Left hindlimb (tissue), 1 donor: ENCODE measurements at places on chromosomes 5 and 9.

DNA sequence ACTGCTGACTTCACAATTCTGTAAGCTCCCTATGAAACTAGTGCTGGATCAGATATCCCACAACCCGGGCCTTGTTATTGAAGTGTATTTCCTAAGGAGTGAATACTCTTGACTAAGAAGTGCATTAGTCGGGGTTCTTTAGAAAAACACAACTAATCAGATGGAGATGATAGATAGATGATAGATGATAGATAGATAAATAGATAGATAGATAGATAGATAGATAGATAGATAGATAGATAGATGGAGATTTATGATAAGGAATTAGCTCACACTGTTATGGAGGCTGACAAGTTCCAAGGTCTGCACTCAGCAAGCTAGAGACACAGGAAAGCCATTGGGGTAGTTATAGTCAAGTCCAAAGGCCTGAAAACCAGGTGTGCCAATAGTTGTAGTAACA lies 214.6 kb upstream of the COX7C start:
- DNase-seq, result no peak

- DNase-seq, result no peak
Observed at GRCh38 chr9:90927496-90927895, 125.9 kb downstream of the SYK start.

DNA sequence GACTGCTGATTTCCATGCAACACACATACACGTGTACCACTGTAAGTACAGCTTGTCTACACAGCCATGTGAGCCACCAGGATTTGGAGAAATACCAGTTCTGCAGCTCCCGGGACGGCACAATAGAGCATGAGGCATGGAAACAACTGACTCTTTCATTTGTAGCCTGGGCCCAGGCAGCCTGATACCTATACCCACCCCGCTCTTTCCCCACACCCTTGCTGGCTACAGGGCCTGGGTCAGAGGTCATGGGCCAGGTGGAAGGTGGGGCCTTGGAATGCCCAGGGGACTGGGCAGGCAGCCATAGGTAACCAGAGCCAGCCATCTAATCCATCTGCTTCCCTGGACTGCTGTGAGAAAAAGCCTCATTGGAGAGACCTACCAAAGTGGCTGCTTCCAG lies 39.0 kb upstream of the ZSWIM6 start:
- no peak for DNase-seq

GRCh38 chr5:175378444-175379028 lies 65.4 kb downstream of the DRD1 start:
- DNase-seq, result no peak

- no peak for DNase-seq
Observed at GRCh38 chr5:98964621-98965020, 35.8 kb upstream of the CHD1 start.

GRCh38 chr9:86550401-86550800 lies 196.2 kb upstream of the TUT7 start:
- no peak for DNase-seq

- DNase-seq, result no peak
Observed at GRCh38 chr5:6274846-6275543, 103.4 kb downstream of the MED10 start.

DNA sequence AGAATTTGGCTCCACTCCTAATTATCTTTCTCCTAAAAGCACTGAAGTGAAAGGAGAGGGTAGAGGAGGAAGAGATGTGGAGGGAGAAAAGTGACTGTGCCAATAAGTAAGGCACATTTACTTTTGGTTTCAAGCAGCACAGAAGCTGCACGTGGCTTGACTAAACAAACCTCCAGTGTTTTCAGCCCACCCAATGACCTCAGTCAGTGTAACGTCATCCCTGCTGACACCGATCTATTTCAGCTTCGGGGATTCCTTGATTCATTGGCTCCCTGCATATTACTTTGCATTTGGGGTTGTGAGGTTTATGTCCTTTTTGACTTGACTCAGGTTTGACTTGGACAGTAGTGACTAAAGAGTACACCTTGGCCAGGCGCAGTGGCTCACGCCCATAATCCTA lies 35.6 kb upstream of the NIM1K start:
- DNase-seq, result no peak

DNA sequence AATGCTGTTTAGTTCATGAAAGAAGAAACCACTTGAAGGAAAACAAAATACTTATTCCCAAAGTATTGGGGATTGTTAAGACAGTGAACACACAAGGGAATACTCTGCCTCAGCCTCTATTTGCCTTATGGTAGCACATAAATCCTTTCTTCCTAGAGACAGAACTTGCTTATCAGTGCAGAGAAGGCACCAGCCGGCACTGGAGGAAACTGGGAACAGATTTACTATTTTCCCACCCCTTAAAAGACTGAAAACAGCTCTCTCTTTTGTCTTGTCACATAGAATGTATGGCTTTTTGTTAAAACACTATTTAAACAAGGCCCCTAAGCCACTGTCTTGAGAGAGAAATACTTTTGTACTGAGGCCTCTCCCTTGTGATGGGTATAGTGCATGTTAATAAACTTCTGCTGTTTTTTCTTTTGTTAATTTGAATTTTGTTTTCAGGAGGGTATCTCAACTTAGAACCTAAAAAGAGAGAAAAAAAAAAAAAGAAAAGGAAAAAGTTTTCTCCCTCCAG lies 40.7 kb upstream of the EDIL3 start:
- no peak for DNase-seq

DNA sequence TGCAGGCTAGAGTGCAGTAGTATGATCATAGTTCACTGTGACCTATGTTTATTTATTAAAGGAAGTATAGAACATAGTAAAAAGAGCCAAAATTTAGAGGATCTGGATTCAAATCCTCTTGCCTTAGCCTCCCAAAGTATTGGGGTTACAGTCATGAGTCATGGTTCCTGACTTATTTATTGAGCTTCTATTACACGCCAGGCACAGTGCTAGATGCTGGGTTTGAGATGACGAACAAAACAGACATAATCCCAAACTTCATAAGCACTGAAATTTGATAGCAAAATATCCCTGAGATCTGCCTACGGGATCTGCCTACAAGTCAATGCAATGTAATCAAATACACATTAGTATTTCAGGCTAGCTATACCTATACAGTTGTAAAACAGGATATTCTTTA lies 2.5 kb downstream of the KIAA0825 start:
- DNase-seq, result no peak

GRCh38 chr9:84953252-84953773 lies 283.8 kb downstream of the NTRK2 start:
- no peak for DNase-seq

DNA sequence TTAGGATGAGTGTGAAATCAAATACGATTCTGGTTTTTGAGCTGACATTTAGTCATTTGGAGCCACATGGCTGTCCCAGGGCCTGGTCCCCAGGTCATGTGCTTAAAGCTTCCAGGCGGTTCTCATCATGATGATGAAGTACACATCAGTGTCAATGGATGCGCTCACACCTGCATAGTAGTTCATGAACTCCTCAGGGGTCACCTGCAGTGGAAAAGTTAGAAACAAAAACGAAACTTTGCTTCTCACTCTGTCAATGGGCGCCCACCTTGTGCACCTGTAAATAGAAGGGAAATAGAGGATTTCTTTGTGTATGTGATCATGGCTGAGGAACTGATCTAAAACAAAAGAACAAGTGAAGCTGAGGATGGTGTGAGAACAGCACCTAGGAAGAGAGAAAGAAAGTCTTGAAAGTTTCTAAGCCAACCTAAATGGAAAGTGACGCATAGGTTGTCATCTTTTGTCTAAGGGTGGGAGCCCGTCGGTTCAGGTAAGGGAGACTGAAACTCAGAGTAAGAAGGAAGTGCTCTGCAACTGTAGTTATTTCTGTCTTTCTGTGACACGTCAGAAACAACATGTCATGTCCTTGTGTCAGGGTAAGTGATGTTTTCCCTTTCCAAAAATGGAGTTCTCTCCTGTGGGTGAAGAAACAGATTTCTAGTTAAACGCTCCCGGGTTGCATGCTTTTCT lies 33.8 kb downstream of the CAPSL start:
- no peak for DNase-seq

DNA sequence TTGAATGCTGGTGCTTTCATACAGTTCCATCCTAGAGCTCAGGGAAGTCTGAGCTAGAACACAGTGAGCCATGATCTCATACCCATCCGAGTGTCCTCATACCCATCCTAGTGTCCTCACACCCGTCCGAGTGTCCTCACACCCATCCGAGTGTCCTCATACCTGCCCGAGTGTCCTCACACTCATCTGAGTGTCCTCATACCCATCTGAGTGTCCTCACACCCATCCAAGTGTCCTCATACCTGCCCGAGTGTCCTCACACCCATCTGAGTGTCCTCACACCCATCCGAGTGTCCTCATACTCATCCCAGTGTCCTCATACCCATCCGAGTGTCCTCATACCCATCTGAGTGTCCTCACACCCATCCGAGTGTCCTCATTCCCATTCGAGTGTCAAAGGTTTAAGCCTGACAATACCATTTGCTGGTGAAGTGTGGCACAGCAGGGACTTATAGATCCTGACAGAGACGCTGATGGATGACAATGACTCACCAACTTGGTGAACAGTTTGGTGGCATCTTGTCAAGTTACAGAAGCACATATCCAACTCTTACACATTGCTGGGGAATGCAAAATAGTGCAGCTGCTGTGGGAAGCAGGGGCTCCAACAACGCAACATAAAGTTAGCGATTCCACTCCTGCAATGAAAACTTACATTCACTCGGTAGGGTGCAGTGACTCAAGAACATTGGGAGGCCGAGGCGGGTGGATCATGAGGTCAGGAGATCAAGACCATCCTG lies 77.0 kb upstream of the COL5A1 start:
- no peak for DNase-seq

DNA sequence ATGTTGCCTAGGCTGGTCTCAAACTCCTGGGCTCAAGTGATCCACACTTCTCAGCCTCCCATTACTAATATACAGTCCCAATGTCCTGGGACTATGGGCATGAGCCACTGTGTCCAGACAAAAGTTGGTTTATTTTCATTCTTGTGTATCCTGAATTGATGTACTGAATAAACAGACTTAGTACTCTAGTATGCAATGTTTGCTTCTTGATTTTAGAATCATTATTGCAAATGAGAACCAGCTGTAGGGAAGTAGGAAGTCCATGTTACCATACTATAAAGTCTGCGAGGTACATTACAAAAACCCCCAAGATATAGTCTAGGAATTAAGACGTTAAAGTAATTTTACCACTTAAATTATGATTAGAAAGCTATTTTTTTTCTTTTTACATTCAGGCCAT lies 334.6 kb upstream of the KLF9 start:
- no peak for DNase-seq

- DNase-seq, result peak; percentile 49
Observed at GRCh38 chr5:33997331-33997983, 10.4 kb downstream of the AMACR start.

DNA sequence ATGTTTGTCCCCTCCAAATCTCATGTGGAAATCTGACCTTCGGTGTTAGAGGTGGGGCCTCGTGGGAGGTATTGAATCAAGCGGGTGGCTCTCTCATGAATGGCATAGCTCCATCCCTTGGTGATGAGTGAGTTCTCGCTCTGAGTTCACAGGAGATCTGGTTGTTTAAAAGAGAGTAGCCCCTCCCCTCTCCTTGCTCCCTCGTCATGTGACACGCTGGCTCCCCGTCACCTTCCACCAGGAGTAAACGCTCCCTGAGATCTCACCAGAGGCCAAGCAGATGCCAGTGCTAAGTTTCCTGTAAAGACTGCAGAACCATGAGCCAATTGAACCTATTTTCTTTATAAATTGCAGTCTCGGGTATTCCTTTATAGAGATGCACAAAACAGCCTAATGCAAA lies 74.5 kb downstream of the RASEF start:
- no peak for DNase-seq

- DNase-seq, result no peak
Observed at GRCh38 chr9:27278374-27278773, 18.6 kb downstream of the EQTN start.

- no peak for DNase-seq
Observed at GRCh38 chr9:18299449-18299848, 174.5 kb upstream of the ADAMTSL1 start.

GRCh38 chr9:114335745-114336144 lies 6.1 kb downstream of the ORM2 start:
- DNase-seq, result no peak

GRCh38 chr5:180291234-180291940 lies 496 bp downstream of the MAPK9 start:
- DNase-seq, result peak; percentile 47

- no peak for DNase-seq
Observed at GRCh38 chr5:127849891-127850290, 146.7 kb downstream of the CCDC192 start.

- no peak for DNase-seq
Observed at GRCh38 chr5:174453690-174454089, 270.7 kb upstream of the MSX2 start.

DNA sequence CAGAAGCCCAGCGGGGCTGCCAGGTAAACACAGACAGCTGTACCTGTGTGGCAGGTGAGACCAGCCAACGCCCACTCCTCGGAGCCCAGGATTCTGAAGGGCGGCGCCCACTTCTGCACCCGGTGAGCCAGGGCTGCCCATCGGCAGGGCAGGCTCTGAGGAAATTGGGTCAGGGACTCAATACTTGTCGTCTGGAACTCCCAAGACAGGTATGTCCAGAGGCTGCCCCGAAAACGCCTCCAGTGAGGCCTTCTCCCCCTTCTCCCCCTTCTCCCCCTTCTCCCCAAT lies 19.8 kb downstream of the GLT6D1 start:
- DNase-seq, result no peak

- peak; percentile 18 for DNase-seq
Observed at GRCh38 chr5:180136630-180137381, 65.2 kb upstream of the RNF130 start.

DNA sequence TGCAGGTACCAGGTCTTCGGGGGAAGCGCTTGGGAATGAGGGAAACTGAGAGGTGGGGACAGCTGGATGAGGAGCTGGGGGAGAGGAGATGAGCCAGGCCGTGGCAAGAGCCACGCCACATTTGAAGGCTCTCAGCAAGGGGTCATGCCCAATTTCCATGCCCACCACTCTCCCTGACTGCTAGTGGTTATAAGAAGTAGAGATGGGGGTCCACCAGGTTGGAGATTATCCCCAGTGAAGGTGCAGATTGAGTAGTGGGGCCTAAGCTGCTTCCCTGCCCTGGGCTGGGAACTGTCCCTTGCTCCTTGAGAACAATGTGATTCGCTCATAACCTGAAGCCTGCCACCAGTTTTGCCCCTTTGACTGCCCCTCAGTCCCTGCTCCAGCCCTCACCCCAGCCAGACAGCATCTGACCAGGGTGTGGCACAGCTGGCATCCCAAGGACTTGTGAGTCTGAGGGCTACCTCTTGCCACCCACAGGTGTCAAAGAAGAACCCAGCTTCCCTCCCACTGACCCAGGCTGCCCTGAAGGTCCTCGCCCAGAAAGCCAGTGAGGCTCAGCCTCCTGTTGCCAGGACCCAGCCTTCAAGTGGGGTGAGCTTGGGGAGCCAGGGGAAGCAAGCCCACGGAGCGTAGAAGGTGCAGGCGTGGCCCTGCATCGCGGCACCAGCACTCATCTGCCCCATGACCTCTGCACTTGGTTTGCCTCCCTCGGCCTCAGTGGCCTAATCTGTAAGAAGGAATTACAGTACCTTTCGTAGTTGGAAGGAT lies 21.5 kb downstream of the CD74 start:
- DNase-seq, result no peak

- no peak for DNase-seq
Observed at GRCh38 chr5:109574985-109575384, 114.7 kb upstream of the MAN2A1 start.

GRCh38 chr5:1320436-1321344 lies 24.2 kb downstream of the CLPTM1L start:
- peak; percentile 22 for DNase-seq
